ENCODE measurements at places on chromosomes 5 and 9.

DNA sequence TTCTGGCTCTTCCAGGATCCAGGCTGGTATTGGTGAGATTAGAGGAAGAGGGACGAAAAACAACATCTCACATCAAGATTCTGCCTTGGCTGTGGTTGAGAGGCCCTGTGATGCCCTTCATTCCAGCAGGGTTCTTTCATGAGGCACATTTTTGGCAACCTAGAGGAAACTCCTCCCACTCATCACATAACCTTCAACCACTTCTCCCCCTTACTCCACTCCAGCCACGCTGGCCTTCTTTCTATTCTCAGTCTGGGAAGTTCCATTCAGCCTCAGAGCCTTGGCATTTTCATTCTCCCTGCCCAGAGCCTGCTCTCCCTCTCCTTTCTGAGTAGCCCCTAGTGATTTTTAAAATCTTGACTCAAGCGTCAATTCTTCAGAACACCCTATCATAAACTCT, 337.5 kb downstream of the ZSWIM6 start:
- DNase-seq, result no peak

GRCh38 chr5:180683220-180683922, 34.0 kb upstream of the FLT4 start:
- DNase-seq, result no peak

DNA sequence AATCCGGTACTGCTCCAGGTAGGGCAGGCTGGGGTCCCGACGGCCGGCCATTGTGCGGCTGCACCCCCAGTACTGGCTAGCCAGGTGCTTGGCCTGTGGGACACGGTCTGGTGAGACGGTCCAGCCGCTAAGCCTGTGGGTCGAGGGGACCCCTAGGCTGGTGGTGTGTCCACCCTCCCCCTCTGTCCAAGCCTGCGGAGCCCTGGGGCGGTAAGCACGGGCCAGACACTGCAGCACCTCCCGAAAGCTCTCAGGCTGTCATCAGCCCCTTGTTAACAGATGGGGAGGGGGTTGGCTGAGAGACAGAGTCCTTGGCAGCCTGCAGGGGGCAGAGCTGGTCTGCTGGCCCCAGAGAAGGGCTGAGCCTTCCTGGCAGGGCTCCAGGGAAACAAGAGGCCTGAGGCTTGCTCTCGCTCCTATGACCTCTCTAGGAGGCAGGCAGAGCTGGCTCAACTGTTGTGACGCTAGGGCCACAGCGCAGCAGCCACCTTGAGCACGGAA, 11.8 kb upstream of the MRNIP start:
- DNase-seq, result no peak

- no peak for DNase-seq
Measured at GRCh38 chr5:57324181-57324580, 150.3 kb downstream of the GPBP1 start.

- DNase-seq, result no peak
Measured at GRCh38 chr9:136002881-136003280, 41.7 kb upstream of the UBAC1 start.

GRCh38 chr9:32573821-32574220, 862 bp upstream of the NDUFB6 start:
- DNase-seq, result no peak

GRCh38 chr5:68834491-68834981, 259.3 kb upstream of the SLC30A5 start:
- no peak for DNase-seq

DNA sequence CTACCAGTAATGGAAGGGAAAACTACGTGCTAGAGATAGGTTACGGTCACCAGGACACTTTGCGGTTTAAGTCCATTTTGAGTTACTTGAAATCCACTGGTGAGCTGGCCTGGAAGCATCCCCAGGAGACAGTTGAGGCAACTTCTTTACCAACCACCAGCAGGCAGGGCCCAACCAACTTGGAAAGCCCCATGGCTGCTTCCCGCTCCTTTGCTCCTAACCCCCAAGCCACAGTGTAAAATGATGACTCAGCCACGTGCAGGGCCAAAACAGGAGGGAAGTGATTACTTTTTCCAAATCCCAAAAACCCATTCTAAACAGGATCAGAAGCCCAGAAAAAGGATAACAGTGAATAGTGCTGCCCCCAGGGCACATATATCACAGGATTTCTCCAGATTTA, 87.4 kb downstream of the PAX5 start:
- no peak for DNase-seq

GRCh38 chr5:87170799-87171198, 96.9 kb upstream of the RASA1 start:
- no peak for DNase-seq

DNA sequence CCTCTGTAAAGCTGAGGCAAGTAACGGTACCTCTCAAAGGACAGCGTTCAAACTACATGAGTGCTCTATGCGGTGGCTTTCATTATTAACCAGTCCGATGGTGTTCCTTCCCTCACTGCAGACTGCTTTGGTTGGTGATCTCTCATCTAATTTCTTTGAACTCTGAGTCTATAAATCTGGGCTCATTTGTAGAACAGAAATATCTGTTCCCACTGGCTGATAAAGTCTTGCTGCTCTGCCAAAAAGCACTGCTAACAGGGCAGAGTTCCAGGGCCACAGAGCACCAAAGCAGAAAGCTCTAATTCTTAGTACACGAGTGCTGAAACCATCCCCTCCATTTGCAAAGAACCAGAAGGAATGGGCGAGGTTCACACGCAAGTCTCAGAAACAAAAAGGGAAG, 81.9 kb downstream of the MED27 start:
- no peak for DNase-seq

- DNase-seq, result no peak
Measured at GRCh38 chr5:40879163-40879942, 29.9 kb upstream of the C7 start.

GRCh38 chr9:126157423-126157822, 169.2 kb upstream of the MVB12B start:
- no peak for DNase-seq

GRCh38 chr5:128300181-128300580, 216.6 kb downstream of the SLC12A2 start:
- DNase-seq, result no peak

Measured in activated T-cell treated with anti-CD3 and anti-CD28 coated beads for 4 hours (primary cell).